WTC11 (cell line): ENCODE measurements at places on chromosomes 1 and 21.

GRCh38 chr1:6969106-6969505 lies 183.9 kb downstream of the CAMTA1 start:
- DNase-seq: no peak

GRCh38 chr1:229570305-229570704 lies 11.8 kb upstream of the ABCB10 start:
- no peak for DNase-seq

DNA sequence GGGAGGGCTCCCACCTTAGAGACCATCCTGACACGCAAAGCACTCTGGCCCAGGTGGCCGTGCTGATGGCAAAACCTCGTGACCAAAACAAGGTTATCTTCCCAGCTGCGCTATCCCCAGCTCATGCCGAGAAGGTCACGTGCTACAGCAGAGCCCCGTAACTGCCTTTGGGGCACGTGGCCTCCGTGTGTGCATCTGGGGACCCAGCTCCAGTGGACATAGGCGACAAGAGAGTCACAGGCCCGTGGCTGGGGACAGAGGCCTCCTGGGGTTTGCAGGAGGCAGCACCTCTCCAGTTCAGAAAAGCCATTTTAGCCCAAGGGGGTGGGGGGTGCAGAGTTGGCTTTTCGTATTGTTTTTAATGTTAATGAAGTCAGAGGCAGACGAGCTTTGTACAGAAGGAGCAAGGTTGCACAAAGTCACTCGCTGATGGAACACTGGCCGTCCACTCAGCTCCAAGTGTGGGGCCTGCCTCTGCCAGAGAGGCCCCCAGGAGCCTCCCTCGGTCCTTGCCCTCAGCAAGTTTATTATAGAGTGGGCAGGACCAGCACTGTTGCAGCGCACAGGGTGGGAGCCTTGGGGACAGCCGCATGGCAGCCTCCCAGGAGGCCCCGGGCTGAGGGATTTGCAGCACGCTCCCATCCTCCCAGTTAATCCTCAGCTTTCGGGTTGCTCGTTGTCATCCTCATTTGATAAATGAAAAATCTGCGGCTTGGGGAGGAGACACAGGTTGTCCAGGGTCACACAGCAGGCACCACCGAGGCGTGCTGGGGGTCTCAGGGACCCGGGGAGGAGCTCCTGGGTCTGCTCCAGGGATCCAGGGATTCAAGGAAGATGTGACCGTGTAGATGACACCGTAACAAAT lies 8.0 kb upstream of the PDE9A start:
- DNase-seq: no peak

DNA sequence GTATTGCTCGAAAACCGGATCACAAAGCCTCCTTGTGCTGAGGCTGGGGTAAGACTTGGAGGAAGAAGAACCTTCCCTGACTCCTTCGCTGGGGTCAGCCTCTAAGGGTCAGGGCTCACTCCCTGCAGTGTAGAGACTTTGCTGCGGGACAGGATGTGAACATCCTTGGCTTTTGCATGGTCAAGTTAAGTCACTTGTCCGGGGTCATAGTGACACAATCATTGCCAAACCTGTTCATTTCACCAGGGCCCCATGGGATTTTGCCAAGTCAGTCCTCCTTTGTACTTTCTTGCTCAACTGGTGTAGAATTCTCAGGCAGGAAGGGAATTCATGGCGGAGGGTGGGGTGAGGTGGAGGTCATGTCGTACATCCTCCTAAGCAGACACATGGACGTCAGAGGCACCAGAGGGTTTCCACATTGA lies 24.7 kb upstream of the IL10 start:
- no peak for DNase-seq

DNA sequence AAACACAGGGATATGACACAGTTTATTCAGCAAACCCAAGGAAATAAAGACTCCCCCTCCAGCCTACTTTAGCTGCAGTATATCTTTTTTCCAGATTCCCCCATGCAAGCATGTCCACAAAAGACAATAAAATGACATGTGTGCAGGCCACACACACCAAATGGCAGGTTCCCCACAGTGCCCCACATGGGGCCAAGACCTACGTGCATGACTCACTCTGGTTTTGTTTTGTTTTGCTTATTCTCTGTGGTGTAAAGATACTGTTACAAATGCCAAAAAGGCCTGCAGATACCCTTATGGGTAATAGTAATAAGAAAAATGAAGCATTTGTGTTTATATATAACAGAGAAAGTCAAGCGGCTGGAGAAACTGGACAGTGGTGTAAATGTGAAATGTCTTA lies 71.6 kb downstream of the RD3 start:
- no peak for DNase-seq
